ENCODE measurements at places on chromosomes 5 and 9.

- DNase-seq = peak; percentile 65
These were observed 277.6 kb upstream of the ADAMTS16 start for GRCh38 chr5:4862500-4862899.

- DNase-seq = no peak
These were observed 501.0 kb downstream of the GADD45G start for GRCh38 chr9:90105773-90106172.

DNA sequence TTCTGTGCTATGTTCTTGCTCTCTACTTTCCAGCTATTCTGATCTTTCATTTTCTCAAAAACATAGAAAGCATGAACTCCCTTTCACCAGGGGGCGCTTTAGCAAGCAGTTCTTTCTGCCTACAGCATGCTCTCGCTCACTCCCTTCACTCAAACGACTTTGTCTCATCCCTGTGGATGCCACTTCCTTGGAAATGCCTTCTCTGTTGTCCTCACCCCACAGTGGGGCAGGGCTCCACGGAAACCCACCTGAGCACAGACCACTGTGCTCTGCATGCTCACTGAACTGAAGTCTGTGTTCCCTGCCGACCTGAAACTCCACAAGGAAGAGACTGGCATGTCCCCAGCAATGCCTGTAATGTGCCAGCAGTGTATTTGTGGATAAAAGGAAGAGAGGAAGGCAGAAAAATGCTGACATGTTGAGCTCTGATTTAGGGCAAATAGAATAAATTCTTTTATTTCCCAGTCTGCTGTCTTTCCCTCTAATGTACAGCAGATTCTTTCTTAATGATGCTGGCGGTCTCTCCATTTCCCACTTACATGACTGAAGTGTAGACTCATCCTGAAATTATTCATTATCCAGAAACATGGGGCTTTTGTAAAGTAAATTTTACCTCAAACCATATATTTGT is 4.9 kb upstream of the ROR2 start:
- peak; percentile 23 for DNase-seq

DNA sequence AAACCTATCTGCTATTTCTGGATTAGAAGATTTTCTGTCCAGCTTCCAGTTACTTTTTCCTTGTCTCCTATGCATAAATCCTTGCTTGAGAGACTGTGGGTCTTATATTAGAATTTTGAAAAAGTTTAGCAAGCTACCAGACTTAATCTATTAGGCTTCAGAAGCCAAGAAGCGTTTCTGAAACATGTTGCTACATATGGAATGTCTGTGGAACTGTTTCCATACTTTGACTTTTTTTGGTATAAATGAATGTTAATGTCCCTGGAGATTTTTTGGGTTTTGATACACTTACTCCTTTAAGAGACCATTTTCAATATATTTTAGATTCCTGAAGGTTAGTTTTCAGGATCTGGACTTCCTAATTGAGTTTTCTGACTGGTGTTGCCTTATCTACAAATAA is 191.4 kb upstream of the SGCD start:
- DNase-seq = no peak

- no peak for DNase-seq
These were observed 104.6 kb downstream of the CDK5RAP2 start for GRCh38 chr9:120475341-120475740.

GRCh38 chr5:141515141-141515540 is 26.3 kb downstream of the PCDHGC5 start:
- no peak for DNase-seq

GRCh38 chr9:98503867-98504266 is 204.9 kb downstream of the GABBR2 start:
- no peak for DNase-seq

GRCh38 chr5:95223566-95224258 is 61.2 kb downstream of the MCTP1 start:
- DNase-seq = no peak

DNA sequence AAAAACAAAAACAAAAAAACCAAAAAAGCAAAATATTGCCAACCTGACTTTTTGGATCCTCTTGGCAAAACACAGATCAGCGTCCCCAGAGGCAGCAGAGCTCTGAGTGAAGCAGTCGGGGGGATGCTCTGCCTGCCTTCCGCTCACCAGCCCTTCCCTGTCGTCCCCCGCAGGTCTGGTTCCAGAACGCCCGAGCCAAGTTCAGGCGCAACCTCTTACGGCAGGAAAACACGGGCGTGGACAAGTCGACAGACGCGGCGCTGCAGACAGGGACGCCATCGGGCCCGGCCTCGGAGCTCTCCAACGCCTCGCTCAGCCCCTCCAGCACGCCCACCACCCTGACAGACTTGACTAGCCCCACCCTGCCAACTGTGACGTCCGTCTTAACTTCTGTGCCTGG is 20.7 kb downstream of the LHX2 start:
- DNase-seq = no peak

DNA sequence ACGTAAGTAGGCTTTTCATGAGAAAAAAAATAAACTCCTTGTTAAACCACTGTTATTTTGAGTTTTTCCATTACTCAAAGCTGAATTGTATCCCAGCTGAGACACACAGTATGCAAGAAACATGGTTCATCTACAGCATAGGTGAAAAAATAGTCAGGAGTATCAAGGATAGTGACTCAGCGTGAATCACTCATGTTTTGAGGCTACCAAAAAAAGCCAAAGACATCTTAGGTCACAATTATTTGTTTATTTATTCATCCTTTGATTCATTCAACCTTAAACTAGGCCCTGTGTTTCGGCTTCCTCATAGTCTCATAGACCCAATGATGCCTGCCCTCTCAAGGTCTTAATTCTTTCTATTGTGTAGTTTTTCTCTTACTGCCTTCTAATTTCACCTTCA is 32.9 kb upstream of the STX17 start:
- no peak for DNase-seq

DNA sequence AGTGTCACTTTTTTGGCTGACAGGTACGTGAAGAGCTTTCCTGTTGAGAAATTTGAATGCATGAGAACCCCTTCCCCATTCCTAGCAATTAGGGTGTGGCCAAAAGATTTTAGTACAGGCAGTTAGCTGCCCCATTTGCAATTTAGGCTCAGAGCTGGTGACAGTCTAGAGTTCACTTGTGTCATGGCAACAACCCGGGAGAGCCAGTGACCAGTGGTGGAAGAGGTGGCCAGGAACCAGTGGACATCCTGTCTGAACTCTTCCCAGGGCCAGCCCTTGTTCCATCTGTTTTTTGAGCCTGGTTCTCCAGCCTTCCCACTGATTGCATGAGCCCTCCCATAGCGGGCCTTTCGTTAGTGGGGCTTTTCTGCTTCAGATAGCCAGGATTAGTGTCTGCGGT is 2.5 kb upstream of the NEUROG1 start:
- DNase-seq = no peak

GRCh38 chr5:178546675-178547033 is 43.5 kb downstream of the COL23A1 start:
- no peak for DNase-seq

GRCh38 chr9:7223981-7224380 is 466.2 kb downstream of the KDM4C start:
- no peak for DNase-seq

GRCh38 chr5:169448826-169449225 is 134.7 kb upstream of the SPDL1 start:
- DNase-seq = no peak

GRCh38 chr5:54470128-54470527 is 14.6 kb downstream of the HSPB3 start:
- DNase-seq = no peak

GRCh38 chr5:15927710-15928380 is 251.7 kb downstream of the MARCHF11 start:
- DNase-seq = no peak

DNA sequence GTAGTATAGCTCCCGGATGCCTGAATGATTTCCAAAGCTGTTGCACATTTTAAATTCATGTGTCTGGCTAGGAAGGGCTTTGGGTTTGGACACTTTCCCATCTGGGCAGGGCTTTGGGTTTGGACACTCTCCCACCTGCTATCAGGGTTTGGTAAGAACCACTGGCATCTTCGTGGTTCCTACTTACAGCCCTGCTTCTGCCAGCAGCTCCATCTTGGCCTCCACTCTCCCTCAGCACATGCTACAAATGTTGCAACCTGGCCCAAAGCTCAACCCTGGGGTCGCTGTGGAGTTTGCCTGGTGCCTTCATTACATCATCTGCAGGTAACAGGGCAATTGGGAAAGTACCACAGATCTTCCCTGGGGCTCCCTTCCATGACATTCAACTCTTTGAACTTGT is 3.5 kb downstream of the TMCO6 start:
- no peak for DNase-seq

GRCh38 chr5:17400724-17401469 is 97.1 kb upstream of the TAF11L2 start:
- no peak for DNase-seq

DNA sequence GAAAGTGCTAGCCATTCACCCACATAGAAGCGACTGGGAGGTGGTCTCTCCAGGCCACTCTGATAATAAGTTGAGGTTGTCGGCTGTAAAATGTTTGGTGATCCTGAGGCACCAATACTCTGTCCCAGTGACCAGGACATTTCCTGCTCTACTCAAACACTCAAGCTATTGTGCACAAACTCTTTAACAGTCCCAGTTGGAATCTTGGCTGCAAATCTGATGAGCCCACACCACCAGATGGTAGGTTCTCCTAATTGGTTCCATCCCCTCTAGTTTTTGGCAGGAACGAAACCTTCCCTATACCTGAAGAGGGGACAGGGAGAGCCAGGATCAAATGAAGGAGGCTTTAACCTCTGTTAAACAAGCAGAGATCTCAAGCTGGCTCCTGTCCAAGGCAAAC is 14.3 kb downstream of the GRIA1 start:
- DNase-seq = no peak

GRCh38 chr5:98796197-98796972 is 22.9 kb downstream of the RGMB start:
- no peak for DNase-seq

GRCh38 chr9:18122171-18122570 is 351.8 kb upstream of the ADAMTSL1 start:
- DNase-seq = no peak

- no peak for DNase-seq
These were observed 31.3 kb downstream of the MARCHF3 start for GRCh38 chr5:126998895-126999570.

DNA sequence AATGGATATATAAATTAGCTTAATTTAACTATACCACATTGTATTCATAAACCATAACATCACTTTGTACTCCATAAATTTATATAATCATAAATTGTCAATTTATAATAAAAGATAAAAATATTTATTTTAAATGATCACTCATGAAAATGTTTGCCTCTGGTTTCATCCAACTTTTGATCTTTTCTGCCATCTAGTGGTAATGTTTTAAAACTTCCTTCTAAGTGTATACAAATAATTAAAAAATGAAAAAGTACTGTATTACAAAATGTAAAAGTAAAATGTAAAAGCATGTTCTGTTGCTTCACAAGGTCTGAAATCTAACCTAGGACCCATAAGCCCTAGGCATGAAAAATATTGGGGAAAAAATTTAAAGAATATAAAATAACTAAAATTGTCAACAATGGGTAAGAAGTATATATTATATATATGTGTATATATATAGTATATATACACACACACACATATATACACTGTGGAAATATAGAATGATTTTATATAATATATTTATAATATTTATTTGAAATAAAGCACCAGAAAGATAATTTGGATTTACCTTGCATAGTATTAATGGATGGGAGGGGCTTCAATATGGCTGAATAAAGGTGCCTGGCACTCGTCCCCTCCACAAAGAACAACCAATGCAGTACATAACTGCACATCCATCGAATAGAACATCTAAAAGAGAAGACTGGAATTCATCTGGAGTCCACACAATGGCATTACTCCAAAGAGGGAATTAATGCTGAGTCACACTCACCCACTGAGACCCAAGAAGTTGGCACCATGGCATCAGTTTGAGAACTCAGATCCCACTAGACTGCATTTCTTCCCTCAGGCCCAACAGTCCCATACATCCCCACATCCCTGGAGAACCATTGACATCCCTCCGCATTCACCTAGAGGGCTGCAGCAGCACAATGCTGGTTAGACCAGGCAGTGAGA is 32.5 kb downstream of the ANXA1 start:
- peak; percentile 0 for DNase-seq

GRCh38 chr9:99735041-99735440 is 86.6 kb upstream of the NR4A3 start:
- DNase-seq = no peak

- no peak for DNase-seq
These were observed 432.3 kb upstream of the DAB2 start for GRCh38 chr5:39857041-39857440.

DNA sequence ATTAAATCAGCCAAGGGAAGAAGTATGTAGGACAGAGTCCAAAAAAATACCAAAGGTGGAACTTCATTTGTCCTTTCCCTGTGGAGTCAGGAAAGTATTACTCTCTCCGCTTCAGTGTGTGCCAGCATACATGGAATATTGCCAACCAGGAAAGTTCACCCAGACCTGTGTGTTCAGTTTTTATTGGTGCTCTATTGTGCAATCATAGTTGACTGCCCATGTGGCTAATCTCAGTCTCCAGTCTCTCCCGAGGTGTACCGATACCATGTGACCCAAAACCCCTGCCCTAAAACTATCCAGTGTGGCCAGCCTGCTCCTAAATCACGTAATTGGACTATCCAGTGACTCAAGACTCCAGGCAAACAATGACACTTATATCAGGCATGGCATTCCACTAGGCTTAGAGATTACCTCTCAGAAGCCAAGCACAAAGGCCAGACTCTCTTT is 38.8 kb downstream of the NFX1 start:
- DNase-seq = no peak

DNA sequence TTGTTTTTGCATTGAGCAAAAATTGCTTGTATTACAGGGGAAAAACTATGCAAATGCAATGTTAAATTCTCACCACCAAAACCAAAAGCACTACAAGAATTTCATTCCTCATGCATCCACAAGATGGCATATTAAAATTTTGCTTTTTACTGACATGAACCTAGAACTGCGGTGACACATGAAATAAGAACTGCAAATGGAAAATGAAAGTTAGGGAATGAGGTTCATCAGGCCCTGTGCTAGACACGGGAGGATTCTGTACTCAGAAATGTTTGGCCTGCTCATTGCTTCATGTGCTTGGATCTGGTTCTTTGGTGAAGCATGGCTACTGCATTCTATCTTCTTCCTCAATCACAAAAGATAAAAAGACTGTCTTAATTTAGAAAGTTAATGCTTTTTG is 9.1 kb upstream of the RFK start:
- DNase-seq = no peak

DNA sequence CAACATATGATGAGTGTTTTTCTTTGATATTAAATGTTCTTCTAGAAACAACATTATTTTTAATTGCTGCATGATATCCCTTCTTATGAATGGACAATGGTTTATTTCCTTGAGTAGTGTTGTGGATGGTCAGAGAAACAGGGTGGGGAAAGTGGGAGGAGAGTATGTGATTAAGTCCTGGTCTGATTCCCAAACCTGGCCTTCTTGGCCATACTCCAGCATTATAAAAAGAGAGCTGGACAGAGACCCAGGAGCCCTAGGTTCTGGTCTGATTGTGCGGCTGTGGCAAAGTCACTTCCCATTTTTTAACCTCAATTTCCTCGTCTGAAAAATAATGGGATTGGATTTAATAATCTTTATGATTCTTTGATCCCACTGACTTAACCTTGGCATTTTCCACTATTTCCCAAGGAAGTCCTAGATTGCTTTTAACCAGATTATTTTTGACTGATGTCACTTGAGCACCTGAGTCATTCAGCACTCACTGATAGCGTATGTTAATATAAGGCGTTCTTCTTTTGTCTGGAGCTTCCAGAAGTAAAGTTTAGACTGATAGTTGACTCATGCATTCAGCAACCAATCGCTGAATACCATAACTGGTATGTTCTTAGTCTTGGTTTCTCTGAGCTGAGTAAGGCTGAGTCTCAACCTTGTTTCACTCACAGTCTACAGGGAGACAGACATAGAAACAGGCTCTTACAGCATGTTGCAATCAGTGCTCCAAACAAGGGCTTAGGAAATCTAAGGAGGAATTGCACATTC is 26.2 kb downstream of the OSMR start:
- DNase-seq = no peak

All from NCI-H2171 (cell line).